ENCODE measurements at places on chromosomes 5 and 9.

DNA sequence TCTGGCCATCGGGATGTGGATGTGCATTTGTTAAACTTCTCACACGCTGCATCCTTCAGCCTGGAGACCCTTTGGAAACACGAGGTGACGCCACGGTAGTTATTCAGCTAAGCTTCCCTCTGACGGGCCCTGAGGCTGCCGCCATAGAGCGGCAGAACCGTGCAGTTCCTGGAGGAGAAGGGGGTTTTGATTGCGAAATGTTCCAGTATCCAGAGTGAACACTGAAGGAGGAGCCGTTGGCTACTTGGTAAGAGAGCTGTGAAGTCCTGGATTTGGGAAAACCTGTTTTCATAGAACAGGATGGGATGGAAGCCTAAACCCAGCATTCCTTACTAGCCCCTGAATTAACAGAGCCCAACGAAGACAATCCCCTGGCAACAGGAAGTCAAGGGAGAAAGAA lies 23.0 kb upstream of the EXOC3 start:
- peak; percentile 18 for DNase-seq

GRCh38 chr5:62299600-62299999 lies 6.4 kb upstream of the KIF2A start:
- DNase-seq: no peak

GRCh38 chr9:7542126-7542525 lies 257.5 kb downstream of the DMAC1 start:
- no peak for DNase-seq

GRCh38 chr5:43044181-43044914 lies 4.2 kb upstream of the ANXA2R start:
- DNase-seq: no peak

DNA sequence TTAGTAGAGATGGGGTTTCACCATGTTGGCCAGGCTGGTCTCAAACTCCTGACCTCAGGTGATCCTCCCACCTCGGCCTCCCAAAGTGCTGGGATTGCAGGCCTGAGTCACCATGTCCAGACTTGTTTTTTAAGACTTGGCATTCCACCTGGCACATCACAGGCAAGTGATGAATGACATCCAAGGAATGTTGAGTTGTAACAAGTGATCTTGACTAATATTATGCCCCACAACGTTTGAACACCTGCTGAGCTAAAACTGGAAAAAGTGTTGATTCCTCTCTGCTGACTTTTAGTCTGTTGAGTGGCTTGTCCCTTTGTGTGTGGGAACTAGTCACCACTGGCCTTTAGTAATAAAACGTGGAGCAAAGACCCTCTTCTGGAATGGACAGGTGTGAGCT lies 54.6 kb downstream of the SUB1 start:
- no peak for DNase-seq

- no peak for DNase-seq
Observed at GRCh38 chr9:131677444-131678180, 62.3 kb downstream of the RAPGEF1 start.

Data from lower lobe of right lung (tissue), 2 donors.